ENCODE measurements at places on chromosomes 2 and 18.

DNA sequence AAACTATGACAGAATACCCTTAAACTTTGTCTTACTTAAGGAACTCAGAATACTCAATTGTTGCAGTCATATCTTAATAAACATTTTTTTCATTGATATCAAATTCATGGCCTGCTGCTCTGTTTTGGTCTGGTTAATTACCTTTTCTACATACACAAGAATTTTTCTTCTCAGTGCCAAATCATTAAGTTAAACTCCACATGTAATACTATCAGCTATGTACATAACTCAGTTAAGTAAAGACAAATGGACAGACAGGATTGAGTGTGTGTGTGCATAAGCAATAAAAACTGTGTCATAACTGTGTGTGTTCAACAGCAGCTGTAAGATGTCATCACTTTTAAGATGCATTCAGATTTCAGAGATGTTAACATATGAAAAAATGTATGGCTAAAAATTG lies 34.4 kb downstream of the VRK2 start:
- DNase-seq: no peak

GRCh38 chr18:67977067-67977616 lies 460.6 kb upstream of the DSEL start:
- DNase-seq: no peak

DNA sequence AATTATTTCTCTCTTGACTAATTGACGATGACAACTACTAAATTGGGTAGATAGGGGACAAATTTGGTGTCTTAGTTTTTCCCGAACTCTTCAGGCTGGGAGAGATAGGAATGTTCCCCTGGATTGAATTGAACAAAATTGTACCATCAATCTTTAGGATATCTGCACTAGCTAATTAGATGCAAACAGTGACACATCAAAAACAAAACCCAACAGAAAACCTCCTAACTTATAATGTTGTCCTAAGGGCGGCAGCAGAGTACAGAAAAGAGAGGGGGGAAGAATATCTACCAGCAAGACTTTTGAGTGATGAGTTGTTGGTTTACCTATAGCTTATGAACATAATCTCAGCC lies 342.9 kb downstream of the INSIG2 start:
- peak; percentile 59 for DNase-seq

- DNase-seq: no peak
These were observed 46.3 kb downstream of the ANKMY1 start for GRCh38 chr2:240511351-240512108.

- DNase-seq: no peak
These were observed 34.5 kb upstream of the CCDC93 start for GRCh38 chr2:118048401-118048800.

DNA sequence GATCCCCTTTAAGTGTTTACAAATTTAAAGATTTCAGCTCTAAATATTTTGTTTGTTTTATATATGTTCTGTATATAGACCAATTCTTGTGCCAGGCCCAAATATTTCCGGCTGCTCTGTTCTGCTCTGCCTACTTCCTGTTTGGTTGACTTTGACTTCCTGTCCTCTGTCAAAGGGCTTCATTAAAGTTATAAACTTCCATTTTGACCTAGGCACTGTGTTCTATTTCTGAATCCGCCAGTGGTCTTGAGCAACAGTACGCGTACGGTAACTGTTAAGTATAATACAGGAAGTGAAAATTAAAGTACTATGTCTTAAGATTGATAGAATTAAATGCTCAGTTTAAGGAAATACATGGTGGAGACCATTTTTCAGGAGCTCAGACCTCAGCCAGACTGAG lies 13.5 kb upstream of the REL start:
- DNase-seq: no peak

DNA sequence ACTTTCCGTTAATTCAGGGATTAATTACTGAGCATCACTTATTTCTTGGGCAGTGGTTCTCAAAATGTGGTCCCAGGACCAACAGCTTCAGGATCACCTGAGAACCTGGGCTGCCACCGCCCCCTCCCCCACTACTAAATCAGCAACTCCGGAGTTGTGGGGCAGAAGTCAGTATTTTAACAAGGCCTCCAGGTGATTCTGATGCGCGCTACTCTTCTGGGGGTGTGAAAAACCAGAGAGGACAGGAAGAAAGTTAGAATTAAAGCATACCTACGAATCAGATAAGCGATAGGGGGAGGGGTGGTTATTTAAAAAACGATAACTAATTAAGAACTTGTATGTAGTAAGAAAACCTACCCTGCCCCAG lies 319 bp downstream of the ZSCAN30 start:
- no peak for DNase-seq

GRCh38 chr2:198311020-198311419 lies 506.6 kb downstream of the PLCL1 start:
- no peak for DNase-seq

- DNase-seq: no peak
These were observed 85.6 kb downstream of the ASB1 start for GRCh38 chr2:238512247-238512867.

DNA sequence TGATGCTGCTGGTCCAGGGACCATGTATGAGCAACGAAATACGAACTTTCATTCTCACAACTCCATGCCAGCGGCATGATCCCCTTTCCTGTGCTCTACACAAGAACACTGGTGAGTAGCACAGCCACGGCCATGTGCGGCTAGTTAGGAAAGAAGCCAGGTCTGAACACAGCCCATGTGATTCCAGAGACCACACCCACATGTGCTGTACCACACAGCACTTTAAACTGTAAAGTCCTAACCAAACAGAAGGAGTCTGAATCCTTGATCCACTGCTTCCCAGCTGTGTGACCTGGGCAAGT lies 33.0 kb upstream of the ACAA2 start:
- no peak for DNase-seq

- DNase-seq: no peak
These were observed 35.0 kb upstream of the CYP27C1 start for GRCh38 chr2:127255146-127255545.

DNA sequence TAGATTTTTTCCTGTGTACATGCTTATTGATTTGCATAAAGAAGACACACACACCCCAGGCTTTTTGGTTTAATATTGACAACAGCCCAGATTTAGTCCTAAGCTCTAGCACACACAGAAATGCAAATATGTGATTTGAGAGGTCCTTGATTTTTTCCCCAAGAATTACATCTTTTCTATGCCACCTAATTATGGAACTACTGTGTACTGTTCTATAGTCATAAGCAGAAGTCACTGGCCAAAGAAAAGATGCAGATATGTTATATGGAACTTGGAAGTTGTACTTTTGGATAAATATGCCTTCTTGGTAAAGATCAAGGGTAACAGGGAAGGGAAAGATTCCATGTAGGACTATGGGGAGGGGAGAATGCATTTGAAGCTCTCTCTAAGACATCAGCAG lies 105.6 kb downstream of the SETBP1 start:
- no peak for DNase-seq

GRCh38 chr18:22558945-22559385 lies 141.2 kb upstream of the CTAGE1 start:
- DNase-seq: peak; percentile 62

DNA sequence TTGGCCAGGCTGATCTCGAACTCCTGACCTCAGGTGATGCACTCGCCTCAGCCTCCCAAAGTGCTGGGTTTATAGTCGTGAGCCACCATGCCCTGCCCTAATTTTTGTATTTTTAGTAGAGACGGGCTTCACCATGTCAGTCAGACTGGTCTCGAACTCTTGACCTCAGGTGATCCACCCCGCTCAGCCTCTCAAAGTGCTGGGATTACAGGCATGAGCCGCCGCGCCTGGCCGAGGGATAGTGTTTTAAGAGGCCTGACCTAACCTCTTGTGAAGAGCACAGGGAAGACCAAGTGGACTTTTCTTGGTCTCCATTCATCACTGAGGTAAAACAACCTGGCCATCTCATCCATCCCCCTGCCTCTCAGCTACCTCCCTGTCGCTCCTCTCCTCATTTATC lies 29.7 kb downstream of the SIX2 start:
- DNase-seq: no peak

- peak; percentile 14 for DNase-seq
These were observed 240.2 kb upstream of the CCDC68 start for GRCh38 chr18:55199291-55199963.

DNA sequence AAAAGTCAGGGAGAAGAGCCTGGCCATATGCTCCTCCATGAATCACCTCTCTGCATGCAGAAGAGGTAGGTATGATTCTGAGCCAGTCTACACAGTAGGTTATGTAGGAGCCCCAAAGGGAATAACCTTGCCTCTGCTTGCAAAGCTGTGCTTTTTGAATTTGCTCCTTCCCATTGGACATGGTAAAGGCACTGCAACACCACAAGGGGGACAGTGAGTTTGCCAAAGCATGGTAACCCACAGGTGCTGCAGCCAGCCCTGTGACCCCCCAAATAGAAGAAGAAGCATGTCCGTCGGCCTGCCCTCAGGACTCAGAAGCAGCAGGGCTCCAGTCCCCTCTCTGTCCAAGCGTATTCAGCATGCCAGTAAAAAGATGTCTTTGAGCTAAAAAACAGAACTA lies 51.0 kb upstream of the BCL2L11 start:
- no peak for DNase-seq

DNA sequence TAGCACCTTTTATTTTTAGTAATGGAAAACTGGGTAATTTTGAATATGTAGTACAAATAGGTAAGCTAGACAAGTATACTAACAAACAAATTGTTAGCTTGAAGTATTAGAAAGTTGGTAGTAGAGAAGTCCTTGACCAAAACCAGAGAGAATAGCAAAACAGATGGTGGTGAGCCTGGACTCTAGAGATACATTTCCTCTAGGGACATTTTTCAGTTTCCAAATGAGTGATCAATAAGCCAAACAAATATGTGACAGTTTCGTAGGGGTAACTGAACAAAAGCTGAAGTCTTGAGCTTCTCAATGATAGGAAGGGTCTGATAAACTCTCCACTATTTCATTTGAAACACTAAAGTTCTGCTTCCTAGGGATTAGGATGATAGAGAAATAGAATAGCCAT lies 692.0 kb upstream of the FAM98A start:
- DNase-seq: no peak

- no peak for DNase-seq
These were observed 7.2 kb downstream of the BBS5 start for GRCh38 chr2:169486487-169486886.

GRCh38 chr2:106147159-106147558 lies 46.9 kb downstream of the UXS1 start:
- no peak for DNase-seq

DNA sequence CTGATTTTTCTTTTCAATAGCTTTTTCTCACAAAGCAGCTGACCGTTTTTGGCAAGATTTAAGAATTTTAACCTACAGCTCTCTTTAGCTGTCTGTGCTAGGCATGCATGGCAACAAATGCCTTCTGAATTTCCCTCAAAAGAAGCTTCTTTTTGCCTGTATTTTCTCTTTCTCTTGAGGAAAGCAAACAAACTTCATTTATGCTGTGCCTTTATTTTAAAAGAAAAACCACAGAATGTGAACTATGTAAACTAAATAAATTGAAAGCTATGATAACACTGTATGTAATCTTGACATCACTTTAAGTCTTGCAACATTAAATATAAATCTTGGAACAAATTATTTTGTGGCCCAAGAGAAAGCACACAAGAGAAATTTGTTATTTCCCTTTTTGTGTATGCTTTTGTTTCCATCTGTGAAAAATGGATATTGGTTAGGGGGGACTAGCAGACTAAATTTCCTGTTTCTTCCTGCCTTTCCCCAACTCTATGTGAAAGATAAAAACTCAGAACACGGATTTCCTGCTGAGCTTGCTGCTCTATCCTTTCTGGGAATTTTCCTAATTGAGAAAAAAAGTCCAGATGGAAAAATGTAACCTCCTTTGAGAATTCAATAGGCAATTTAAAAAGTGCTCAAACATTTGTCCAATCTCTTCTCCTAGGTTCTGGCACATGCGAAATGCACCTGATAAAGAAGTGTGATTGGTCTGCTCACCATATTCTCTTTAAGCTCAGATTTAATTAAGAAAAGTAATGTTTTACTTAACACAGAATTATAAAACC lies 20.9 kb upstream of the TFPI start:
- no peak for DNase-seq

DNA sequence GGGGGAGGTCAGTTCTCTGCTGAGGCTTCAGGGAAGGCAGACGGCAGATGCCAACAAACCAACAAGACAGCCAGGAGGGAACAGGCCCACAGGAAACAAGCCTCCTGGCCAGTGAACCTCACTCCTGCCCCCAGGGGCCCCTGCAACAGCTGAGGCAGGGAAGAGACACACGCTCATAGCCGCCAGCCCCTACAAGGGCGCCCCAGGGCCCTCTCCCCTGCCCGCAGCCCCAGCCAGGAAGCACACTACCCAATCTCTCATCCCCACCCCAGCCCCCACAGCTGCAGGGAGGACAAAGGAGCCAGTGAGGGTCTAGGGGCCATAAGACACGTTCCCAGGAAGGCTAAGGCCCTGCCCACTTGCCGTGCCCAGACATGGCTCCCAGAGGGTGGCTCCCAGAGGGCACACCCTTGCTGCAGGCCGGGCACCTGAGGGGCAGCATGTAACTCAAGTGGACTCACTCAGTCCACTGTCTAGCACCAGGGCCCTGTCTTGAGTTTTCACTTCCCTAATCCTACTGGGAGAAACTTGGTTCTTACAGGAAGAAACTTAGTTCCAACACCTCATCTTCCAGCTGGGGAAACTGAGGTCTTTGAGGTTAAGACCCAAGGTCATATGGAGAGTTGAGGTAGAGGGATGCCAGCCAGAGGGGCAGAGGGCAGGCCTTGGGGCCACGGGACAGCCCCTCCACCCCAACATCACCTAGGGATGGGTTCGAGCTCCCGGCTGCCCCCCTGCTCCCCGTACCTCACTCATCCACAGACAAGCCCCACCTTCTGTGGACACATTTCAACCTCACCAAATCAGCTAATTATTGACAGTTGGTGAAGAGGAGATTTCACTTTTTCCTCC lies 37.3 kb downstream of the EMX1 start:
- DNase-seq: no peak

- DNase-seq: no peak
These were observed 9.8 kb upstream of the INO80D start for GRCh38 chr2:206095536-206096332.

DNA sequence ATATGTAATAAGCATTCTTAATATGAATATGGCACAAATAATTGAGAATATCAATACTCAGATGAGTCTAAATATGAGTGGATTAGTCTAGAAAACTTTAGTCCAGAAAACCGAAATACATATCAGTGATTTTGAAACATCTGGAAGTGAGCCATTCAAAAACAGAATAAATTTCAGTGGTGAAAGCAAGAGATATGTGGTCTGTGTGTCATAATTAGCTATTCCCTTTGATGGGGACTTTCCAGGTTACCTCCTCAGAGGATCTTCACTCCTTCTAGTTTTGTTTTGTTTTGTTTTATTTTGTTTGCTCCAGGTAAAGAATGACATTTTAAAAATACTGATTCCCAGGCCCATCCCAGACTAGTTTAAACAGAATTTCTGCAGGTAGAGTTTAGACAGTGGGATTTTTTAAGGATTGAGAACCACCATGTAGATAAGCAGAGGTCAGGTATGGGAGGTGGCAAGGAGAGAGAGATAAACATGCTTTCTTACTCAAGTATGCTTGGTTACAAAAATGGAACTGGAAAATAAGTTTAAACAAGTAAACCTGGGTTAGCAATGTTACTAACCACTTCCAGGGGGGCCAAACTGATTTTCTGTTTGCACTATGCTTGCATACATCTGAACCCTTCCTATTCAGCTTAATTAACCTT lies 70.7 kb downstream of the NABP1 start:
- DNase-seq: no peak

- no peak for DNase-seq
These were observed 81.8 kb downstream of the PTPN4 start for GRCh38 chr2:119841550-119841949.

- no peak for DNase-seq
These were observed 856 bp upstream of the PLA2R1 start for GRCh38 chr2:160063271-160063670.

GRCh38 chr2:151498178-151498577 lies 88.5 kb downstream of the RIF1 start:
- DNase-seq: no peak

Data from OCI-M1 (cell line).